ENCODE measurements at places on chromosomes 5 and 9. TPM values are rescaled to one million over a fixed set of nuclear protein-coding genes. Genes with fewer than 3 reads are reported as not detected.
A peak's percentile ranks its signal among the peaks of the same experiment; 100 is the strongest.

DNA sequence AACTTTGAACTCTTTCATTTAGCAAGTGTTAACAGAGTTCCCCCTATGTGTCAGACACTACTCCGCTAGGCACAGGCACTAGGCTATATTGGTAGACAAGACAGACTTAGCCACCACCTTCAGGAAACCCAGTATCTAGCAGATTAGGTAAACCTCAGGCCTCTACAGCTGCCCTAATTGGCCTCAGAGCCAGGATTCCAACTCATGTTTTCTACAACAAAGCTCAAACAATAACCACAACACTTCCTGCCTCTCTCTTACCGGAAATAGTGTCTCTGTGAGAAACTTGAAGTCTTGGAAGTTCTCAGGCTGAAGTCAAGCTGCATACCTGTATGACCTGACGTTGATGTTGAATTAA is 116.6 kb upstream of the SLC44A1 start:
- H3K27ac ChIP-seq: peak overlapping the region; percentile 39
- no peaks in the 10 kb centered on the region for H3K27me3 ChIP-seq
- H3K4me1 ChIP-seq: peaks cover 19% of the 10 kb centered on the region
- peak; percentile 23 for DNase-seq
- H3K36me3 ChIP-seq: no peaks in the 10 kb centered on the region

DNA sequence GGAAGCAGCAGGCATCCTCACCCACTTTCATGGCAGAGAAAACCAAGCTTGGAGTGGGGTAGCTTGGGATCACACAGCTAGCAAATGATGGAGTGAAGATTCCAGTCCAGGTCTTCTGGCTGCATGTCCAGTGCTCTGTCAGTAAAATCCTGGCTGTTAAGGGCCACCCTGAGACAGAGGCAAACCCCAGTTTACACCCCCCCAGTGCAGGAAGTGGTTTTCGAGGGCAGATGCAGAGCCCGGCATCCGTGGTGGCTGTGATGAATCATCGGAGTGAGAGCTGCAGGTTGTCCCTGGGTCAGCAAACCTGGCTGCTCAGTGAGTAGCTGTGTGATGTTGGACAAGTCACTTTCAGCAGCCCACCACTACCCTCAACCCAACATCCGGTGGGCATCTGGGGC is 115.4 kb downstream of the RGS3 start:
- H3K4me3 ChIP-seq: no peak overlapping the region
- no peaks in the 10 kb centered on the region for H3K27me3 ChIP-seq
- peak overlapping the region; percentile 71 for H3K27ac ChIP-seq
- H3K36me3 ChIP-seq: peaks cover 11% of the 10 kb centered on the region
- H3K4me1 ChIP-seq: peaks cover 69% of the 10 kb centered on the region
- peak; percentile 76 for DNase-seq

GRCh38 chr9:36764364-36765076 is 191.8 kb downstream of the MELK start:
- no peak overlapping the region for H3K27ac ChIP-seq
- peaks cover 12% of the 10 kb centered on the region for H3K4me1 ChIP-seq
- DNase-seq: no peak
- no peak overlapping the region for H3K4me3 ChIP-seq
- H3K27me3 ChIP-seq: no peaks in the 10 kb centered on the region

Gene SUSD3
- 41.0 TPM for total RNA-seq

Gene IFNA21
- not detected for total RNA-seq

Gene GFPT2
- 1.6 TPM for total RNA-seq

Gene C5
- 10.4 TPM for total RNA-seq
